ENCODE measurements at places on chromosomes 3 and 15. TPM values are rescaled to one million over a fixed set of nuclear protein-coding genes. Genes with fewer than 3 reads are reported as not detected.
A peak's percentile ranks its signal among the peaks of the same experiment; 100 is the strongest.

- peak; percentile 5 for DNase-seq
These were observed 113.8 kb downstream of the PPM1L start for GRCh38 chr3:160869825-160870224.

The ANKRD63 gene
- total RNA-seq, result 0.30 TPM

The PPM1M gene
- total RNA-seq, result 8.0 TPM

DNA sequence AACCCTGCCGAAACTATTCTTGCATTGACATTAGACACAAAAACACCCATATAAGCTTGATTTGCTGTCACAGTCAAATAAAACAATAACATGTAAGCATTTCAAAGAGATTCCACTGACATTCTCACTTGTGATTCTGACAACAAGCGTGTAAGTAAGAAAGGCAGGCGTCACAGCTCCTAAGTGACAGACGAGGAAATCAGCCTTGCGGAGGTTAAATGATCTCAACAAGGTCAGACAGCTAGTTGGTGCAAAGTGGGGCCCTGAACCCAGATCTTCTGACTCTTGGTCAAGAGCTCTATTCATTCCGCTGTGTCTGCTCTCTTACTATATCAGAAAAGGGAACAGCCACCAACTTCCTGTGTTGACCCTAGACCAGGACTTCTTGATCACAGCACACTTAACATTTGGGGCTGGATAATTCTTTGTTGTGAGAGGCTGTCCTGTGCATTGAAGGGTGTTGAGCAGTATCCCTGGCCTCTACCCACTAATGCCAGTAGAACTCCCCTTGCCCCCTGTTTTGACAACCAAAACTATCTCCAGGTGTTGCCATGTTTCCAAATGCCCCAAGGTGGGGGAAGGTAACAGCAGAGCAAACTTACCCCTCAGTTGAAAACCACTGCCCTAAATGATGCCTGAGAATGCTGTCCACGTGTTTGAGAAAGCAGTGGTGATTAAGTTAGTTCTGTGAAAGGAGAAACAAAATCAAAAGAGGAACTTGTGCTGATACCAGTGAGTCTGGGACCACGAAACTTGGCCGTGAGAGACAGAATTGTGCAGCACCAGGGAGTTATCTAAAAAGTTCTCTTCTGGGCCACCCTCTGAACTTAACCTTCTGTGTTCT, 86.1 kb downstream of the LIPC start:
- no peak for DNase-seq

GRCh38 chr3:176037636-176038035, 1159.6 kb downstream of the TBL1XR1 start:
- DNase-seq, result no peak

- DNase-seq, result no peak
These were observed 114.1 kb downstream of the CHDH start for GRCh38 chr3:53731934-53732624.

GRCh38 chr3:179309225-179310078, 13.4 kb upstream of the ZNF639 start:
- no peak for DNase-seq

- no peak for DNase-seq
These were observed 70.6 kb downstream of the GOLIM4 start for GRCh38 chr3:168025076-168025475.

DNA sequence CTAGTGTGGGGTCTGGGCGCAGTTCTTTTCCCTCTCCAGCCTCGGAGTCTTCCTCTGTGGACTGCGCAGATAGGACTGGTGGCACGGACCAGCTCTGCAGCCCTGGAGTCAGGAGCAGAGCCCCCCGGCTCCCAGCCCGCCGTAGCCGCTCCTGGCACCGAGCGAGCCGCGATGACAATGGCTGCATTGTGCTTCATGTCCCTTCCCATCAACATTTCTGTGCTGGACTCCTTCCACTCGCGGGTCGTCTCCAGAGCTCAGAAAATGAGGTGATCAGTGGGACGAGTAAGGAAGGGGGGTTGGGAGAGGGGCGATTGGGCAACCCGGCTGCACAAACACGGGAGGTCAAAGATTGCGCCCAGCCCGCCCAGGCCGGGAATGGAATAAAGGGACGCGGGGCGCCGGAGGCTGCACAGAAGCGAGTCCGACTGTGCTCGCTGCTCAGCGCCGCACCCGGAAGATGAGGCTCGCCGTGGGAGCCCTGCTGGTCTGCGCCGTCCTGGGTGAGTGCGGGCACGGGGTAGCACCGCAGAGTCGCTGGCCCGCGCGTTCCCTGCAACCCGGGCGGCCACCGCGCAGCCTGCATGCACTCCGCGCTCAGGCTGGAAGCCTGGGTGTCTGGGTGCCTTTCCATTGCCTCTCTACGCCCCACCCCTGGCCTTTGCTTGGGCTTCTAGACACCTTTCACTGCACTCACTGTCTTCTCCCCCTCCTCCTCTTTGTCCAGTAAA, at the start of gene TF:
TF (plus strand) TSS at position 413 of the 731 bp plus-strand sequence; CDS start at position 461, 48 bp downstream.
- DNase-seq, result no peak

DNA sequence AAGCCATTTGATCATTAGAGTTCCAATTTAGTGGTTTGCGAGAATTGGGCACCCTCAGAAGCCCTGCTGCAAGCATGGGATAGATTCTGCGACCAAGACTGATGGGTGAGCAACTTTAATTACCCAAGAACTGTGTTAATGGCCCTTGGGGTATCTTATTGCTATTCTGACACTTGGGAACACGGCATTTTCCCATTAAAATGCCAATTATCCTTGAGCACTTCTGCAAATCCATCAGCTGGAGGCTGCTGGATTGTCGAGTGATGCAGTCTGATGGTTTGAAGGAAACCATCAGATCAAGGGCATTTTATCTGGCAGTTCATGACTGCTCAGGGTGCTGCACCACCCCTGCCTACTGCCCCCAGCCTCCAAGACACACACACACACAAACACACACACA, 183.6 kb upstream of the PROK2 start:
- DNase-seq, result no peak

DNA sequence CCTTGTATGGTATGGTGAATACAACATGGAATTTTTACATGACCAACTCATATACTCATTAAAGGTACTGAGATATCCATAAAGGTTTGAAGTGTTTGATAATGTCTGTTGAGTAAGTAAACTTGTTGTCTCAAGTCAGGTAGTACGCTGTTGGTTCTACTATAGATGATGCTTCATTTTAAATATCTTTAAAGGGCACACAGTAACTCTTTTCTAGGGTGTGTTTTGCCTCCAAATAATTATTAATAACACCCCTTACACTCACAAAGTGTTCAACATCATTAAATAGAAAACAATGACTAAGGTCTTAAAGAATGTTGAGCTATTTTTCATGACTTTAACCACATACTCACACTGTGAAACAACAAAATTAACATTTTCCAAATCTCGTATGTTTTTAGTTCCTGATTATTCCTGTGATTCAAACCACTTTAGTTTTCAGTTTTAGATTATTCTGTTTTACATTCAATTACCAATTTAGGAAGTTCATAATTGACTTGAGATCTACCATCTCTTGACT, 220.0 kb upstream of the NANOGP8 start:
- no peak for DNase-seq

- peak; percentile 26 for DNase-seq
These were observed 15.6 kb downstream of the CHST2 start for GRCh38 chr3:143135150-143135549.

DNA sequence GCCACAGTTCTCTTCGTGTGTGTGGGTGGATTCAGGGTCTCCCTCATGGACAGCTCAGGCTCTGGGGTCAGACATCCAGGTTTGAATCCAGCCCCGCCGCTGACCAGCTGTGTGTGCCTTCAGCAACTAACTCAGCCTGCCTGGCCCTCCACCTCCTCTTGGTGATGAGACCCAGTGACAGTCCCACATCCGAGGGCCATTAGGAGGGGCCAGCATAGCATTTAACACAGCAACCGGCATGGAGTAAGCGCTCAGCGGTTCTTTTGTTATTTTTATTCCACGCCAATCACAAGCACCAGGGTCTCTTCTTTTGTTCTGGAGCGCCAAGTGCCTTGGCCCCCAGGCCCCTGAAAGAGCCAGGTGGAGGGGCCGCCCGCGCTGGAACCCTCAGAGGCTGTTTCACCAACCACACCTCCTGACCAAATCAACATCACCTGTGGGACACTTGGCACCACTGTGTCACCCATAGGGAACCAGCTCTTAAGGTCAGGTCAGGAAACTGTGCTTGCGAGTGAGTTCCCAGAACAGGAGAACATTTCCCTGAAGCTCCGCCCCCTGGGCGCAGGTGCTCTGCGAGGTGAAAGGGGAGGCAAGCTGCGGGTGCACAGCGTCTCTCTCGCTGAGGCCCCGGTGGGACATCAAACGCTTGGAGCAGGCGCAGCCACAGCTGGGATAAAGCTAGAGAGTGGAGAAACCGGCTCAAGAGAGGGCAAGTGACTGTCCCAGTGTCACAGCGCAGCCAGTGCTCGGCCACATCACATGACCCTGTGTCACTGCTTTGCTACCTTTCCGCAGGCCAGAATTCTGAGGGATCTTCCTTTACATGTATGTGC, 311.3 kb downstream of the UACA start:
- DNase-seq, result no peak

GRCh38 chr15:68256675-68257450, 20.7 kb upstream of the FEM1B start:
- peak; percentile 94 for DNase-seq

DNA sequence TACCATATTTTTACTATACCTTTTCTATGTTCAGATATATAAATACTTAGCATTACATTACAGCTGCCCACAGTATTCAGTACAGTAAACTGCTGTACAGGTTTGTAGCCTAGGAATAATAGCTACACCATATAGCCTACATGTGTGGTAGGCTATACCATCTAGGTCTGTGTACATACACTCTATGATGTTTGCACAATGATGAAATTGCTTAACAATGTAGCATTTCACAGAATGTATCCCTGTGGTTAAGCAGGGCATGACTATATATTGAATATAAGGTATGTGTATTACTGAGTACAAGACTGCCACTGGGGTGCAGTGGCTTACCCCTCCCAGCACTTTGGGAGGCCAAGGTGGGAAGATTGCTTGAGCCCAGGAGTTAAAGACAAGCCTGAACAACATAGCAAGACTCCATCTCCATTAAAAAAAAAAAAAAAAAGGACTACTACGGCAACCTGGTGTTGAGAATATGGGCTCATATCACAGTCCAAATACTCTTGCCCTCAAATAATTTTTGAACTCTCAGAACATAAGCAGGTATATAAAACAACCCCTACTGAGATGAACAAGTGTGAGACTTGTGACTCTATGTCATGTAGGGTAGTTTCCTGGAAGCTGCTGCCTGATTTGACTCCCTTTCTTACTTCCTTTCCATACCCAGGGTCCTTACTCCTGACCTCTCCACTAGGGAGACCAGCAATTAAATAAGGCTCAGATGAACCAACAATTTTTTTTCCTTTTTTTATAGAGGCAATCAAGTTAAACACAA, 4.8 kb downstream of the PPP1R14D start:
- DNase-seq, result no peak

The ERICH6 gene
- not detected for total RNA-seq

DNA sequence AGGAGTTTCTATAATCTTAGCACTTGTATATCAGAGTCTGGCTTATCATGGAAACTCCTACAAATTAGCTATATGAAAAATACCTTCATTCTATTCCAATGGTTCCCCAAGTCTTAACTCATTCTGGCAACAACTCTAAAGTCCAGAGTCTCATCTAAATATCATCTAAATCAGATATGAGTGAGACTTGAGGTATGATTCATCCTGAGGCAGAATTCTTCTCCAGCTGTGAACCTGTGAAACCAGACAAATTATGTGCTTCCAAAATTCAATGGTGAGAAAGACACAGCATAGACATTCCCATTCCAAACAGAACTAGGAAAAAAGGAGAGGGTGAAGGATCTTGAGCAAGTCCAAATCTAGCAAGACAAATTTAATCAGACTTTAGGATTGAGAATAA, 138.8 kb downstream of the THRB start:
- no peak for DNase-seq

DNA sequence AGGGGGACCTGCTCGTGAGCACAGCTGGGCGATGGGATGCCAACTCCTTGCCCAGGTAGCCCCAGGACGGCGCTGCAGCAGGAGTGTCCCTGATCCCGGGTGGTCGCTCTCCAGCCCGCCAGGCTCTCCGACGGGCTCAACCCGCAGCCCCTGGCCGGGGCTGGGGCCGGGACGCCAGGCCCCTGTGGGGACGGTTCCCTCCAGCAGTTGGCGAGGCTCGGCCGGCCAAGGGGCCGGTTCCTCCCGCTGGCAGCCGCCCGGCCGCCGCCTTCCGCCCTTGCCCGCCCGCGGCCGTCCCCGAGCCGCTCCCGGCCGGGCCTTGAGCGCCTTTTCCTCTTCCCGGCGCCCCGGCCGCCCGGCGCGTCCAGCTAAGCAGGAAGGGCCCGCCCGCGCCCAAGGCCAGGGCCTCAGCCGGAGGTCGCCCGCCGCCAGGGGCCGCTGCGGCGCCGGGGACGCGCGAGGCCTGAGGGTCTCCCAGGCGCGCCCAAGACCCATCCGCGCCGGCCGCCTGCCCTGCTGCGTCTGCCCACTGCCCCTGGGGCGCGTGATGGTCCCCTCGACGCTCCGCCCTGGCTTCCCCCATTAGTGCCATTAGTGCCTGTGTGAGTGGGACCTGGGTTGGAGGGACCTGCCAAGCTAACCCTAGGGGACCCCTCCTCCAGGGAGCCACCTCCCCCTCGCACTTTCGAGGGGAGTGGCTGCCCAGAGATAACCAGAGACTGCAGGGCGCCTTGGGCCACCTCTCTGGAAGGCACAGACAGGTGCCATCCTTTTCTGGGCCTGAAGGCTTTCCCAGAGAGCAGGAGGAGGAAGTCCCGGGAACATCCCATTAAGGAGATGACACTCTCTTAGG, 106.4 kb downstream of the FBLN2 start:
- peak; percentile 85 for DNase-seq

- no peak for DNase-seq
These were observed 107.6 kb downstream of the IMPG2 start for GRCh38 chr3:101212730-101213129.

The DPPA2 gene
- total RNA-seq, result not detected

The LARP6 gene
- 31.9 TPM for total RNA-seq

DNA sequence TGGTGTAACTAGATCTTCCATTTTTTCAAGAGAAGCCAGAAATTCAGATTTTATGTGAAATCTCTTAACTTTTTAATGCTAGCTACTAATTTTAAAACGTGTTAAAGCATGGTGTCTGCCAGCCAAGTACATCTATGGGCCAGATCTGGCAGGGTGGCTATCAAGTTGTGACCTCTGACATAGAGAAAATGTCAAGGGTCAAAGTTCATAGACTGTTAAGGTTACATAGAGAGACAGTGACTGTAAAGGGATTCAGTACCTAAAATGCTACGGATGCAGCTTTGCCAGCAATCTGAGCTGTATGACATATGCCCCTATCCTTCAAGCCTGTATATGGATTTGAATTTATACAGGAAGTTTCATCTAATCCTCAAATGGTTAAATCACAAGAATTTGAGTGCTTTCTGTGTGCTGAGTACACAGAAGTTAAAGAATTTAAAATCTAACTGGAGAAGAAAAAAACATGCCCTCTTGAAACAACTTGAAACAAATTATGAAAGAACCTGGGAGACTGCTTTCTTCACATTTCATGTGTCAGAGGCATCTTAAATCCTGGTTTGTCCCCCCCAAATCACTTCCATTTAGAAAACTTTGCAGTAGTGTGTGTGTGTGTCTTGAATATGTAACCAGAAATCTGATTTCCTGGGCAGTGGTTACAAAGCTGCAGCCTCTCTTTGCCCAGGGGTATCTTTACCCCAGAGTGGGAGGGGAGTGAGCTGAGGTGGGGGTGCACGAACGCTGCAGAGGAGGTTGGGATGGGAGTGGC, 895 bp upstream of the ARHGAP31 start:
- peak; percentile 32 for DNase-seq

- no peak for DNase-seq
These were observed 79.5 kb downstream of the BFSP2 start for GRCh38 chr3:133479401-133479800.

The THRB gene
- 60.0 TPM for total RNA-seq

The LRRIQ4 gene
- total RNA-seq, result not detected
